ENCODE measurements at places on chromosomes 6 and 20. TPM values are rescaled to one million over a fixed set of nuclear protein-coding genes. Genes with fewer than 3 reads are reported as not detected.

Gene RUNX2
- total RNA-seq = 1.2 TPM

Gene LCA5
- total RNA-seq = 1.0 TPM

Gene MAN1A1
- total RNA-seq = 0.02 TPM

Gene MRPS18B
- total RNA-seq = 72.8 TPM

Gene MOG
- not detected for total RNA-seq

Gene RFX6
- total RNA-seq = not detected

Gene RPS6KA2
- total RNA-seq = 0.07 TPM

Gene PACRG
- not detected for total RNA-seq

Gene ID4
- total RNA-seq = 1.4 TPM
